ENCODE measurements at places on chromosomes 3 and 15. TPM values are rescaled to one million over a fixed set of nuclear protein-coding genes. Genes with fewer than 3 reads are reported as not detected.

DNA sequence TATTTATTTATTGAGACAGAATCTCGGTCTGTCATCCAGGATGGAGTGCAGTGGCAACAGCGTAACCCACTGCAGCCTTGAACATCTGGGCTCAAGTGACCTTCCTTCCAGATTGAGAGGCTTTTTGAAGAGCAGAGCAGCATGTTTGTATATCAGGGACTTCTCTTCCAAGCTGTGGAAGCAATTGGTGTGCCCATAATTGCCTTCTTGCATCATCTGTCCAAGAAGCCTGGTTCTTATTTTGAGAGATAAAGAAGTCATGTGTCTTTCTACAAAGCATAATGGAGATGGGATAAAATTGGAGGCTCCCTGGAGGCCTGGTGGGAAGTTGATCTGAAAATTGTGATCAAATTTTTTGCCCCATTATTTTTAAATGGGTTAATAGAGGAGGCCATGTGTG lies 183.8 kb upstream of the MCTP2 start:
- DNase-seq: no peak

- DNase-seq: no peak
Measured at GRCh38 chr3:186121278-186121677, 12.4 kb upstream of the ETV5 start.

The KCNAB1 gene
- total RNA-seq: 3.6 TPM

- no peak for DNase-seq
Measured at GRCh38 chr3:108241721-108242120, 19.5 kb upstream of the IFT57 start.

DNA sequence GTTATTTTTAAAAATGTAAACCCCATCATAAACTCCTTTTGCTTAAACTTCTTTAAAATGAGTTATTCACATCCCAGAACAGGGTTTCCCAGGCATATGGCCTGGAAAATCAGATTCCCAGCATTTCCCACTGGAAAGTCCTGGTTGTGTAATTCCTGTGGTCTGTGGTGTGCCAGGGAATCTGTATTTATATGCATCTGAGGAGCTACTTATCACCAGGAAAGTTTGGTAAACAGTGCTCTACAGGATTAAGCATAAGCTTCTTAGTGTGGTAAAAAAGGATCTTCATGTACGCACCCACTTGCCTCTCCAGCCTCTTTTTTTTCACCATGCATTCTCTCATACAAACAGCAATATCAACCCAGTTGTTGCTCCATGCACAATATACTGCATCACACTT lies 28.2 kb downstream of the MEIS2 start:
- no peak for DNase-seq

DNA sequence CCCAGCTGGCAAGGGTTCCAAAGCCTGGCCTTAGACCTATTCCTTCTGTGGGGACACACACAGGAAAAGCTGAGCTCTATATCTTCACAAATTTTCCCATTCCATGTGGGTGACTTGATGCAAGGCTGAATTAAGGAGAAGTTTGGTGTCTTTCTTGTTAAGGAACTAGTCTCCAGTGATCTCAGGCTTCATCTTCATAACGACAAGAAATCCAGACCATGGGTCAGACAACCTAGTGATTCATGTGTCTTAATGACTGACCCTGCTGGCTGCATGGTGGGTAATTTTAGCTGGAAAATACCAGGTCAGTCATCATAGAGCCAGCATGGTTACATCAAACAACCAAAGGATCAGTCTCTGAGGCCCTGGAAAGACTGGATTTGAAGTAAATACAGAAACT lies 112.7 kb upstream of the SLC4A7 start:
- no peak for DNase-seq

The CADM2 gene
- 17.3 TPM for total RNA-seq

All from mesenteric fat pad (tissue), 1 donor.